ENCODE measurements at places on chromosomes 11 and 22.

DNA sequence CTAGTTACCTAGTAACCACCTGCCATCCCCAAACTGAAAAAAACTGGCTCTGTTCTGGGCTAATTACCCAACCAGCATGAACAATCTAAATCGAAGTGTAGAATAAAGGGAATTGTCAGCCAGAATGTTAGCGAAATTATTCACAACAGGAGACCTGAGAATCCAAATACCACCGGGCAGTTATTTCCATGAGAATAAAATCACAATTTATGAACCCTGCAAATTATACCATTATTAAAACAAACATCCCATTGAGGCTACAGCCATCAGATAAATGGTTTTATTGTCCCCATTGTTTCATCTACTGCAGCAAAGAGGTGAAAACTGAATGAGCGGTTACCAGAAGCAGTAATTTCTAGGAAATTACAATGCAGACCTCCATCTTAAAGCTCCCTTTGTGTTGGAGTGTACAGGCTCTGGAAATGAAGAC lies 21.7 kb downstream of the FAM168A start:
- DNase-seq: no peak

GRCh38 chr11:14898355-14898754 lies 6.3 kb upstream of the CYP2R1 start:
- no peak for DNase-seq

GRCh38 chr11:113998574-113998973 lies 23.7 kb downstream of the HTR3A start:
- DNase-seq: no peak

DNA sequence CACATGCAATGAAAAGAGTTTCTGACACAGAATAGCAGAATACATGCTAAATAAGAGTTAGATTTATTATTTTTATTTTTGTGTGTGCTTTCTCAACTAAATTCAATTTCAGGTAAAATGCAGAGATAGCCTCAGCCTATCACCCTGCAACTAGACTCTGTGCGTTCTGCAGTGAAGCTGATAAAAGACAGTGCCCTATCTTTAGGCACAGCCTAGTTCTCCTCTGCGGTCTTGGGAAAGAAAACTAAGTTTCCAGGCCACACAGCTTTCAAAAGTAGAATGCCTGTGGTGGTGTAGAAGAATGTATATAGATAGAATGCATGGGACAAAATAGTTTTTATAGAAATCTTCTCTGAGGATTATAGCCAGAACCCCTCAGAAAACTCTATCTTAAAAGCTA lies 12.0 kb upstream of the MMP1 start:
- no peak for DNase-seq

DNA sequence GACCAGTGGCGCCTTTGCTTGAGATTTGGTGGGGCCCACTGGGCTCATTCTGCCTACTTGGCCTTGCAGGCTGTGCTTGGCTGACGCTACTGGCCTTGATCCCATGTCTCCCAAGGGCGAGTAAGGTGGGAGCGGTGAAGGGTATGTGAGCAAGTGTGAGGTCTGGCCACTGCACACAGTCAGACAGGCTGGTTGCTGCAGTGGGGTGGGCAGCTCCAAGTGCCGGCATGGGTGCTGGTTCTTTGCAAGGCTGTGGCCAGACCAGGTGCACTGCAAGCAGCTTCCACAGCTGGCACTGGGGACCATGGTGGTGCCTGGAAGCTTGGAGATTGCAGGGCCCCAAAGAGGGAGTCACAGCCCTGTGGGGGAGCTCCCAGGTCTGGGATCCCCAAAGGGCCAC lies 33.4 kb upstream of the OR10G7 start:
- no peak for DNase-seq

DNA sequence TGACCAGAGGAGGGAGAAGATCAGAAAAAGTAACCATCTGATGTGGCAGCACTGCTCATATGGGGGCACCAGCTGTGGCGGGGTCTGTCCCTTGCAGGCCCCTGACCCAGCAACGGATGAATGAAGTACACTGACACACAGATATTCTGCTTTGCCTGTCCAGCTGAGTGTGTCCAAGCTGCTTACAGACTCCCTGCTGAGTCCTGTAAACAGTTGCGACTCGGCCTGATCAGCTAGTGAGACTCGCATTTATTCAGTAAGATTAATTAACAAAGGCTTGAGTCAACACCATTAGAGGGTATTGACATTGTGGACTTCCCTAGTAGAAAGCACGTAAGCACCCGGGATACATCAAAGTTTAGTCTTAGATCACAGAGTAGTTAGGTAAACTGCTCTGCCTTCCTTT lies 15.3 kb upstream of the OR10D3 start:
- no peak for DNase-seq

DNA sequence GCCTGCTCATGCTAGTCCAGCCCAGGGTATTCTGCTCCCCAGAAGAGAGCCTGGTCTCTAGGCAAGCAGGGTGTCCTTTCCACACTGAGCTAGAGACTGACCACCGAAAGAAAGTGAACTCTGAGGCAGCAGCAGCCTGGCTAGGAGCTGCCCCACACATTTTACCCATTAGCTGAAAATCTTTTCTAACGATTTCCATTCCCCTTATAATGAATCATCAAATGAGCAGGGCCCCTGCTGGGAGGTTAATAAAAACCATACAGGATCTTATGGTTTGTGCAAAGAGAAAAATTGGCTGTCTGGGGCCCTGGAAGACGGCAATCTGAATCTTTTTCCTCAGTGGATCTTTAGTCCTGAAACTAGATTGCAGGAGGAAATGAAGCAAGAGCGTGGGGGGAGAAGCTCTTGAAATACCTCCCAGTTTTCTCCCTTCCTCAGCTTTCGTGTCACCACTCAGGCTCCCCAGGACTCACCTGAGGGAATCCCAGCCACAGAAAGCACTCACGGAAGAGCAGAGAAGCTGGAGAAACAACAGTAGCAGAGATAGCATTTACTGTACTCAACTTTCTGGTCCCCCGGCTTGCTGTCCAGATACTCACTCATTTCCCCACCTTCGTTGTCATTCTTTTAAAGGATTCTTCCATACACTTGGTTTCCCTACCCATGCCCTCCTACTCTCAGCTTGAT lies 74.7 kb upstream of the CD44 start:
- no peak for DNase-seq

All from H54 (cell line).